ENCODE measurements at places on chromosomes 4 and X.

DNA sequence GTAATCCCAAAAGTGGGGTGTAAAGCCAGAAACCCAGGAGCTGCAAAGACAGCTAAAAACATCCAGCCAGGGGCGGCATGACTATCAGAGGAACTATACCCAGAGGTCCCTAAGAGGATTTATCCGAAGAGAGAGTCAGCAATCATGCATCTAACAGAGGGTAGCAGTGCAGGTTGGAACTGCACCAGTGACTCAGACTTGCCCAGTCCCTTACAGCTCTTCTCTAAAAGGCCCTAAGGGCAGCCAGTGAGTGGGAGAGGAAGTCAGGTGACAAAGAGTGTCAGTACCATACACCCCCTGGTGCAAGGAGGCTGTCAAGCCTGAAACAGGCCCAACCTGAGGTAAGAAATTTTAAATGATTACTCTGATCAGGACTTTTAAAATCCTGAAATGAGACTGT lies 88.1 kb downstream of the CAMK2D start:
- DNase-seq: no peak

DNA sequence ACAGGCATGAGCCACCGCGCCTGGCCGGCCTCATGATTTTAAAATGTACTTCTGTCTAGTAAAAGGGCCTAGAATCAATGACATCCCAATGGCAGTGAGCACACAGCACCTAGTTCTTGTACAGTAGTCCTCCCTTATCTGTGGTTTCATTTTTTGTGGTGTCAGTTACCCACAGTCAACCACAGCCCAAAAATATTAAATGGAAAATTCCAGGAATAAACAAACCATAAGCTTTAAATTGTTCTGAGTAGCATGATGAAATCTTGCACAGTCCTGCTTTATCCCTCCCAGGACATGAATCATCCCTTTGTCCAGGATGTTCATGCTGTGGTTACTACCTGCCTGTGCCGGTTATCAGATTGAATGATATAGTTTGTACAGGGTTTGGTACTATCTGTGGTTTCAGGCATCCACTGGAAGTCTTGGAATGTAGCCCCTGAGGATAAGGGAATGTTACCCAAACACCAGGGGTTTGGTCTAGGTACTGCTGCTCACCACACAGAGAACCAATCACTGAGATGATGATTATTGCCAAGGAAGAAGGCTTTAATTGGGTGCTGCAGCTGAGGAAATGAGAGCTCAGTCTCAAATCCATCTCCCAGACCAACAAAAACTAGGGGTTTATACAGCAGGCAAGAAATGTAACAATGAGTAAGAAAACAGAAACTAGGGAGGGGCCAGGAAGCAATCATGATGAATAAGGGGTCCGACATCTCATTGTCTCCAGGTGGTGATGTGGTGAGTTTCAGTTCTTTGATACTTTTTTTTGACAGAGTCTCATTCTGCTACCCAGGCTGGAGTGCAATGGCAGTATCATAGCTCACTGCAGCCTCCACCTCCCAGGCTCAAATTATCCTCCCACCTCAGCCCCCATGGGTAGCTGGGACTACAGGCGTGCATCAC lies 16.2 kb upstream of the FHL1 start:
- no peak for DNase-seq

GRCh38 chr4:171812665-171813525 lies at the start of gene GALNTL6:
Gene GALNTL6 (plus strand): TSS chr4:171813404.
- no peak for DNase-seq

DNA sequence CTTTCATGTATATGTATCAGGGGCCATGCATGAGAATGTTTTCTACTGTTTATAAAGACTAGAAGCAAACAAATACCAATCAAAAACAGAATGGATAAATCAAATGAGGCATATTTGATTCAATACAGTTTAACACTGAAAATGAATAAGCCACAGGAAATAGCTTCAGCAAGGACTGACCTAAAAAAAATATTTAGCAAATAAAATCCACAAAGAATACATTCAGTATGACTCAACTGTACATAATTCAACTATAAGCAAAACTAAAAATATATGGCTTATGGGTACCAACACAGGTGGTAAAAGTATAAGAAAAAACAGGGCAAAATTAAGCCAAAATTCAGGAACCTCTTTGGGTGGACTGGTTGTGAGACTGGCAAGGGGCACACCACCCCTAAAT lies 112.9 kb downstream of the KCNIP4 start:
- no peak for DNase-seq

DNA sequence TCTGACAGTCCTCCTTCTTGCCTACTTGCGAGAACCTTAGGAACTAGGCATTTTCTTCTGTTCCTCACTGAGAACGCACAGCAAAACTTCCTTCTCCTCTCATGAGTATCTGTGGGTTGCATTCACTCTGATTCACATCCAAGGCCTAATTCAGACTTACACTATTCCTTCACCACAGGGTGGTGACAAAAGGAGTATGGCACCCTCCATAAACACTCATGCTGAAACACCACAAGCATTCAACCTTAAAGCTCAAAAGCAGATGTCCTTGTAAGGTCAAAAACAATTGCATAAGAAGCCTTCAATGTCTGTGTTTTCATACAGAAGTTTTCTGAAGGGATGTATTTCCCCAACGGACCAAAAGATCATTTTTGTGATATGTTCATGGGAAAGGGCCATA lies 147.3 kb downstream of the CORIN start:
- no peak for DNase-seq

DNA sequence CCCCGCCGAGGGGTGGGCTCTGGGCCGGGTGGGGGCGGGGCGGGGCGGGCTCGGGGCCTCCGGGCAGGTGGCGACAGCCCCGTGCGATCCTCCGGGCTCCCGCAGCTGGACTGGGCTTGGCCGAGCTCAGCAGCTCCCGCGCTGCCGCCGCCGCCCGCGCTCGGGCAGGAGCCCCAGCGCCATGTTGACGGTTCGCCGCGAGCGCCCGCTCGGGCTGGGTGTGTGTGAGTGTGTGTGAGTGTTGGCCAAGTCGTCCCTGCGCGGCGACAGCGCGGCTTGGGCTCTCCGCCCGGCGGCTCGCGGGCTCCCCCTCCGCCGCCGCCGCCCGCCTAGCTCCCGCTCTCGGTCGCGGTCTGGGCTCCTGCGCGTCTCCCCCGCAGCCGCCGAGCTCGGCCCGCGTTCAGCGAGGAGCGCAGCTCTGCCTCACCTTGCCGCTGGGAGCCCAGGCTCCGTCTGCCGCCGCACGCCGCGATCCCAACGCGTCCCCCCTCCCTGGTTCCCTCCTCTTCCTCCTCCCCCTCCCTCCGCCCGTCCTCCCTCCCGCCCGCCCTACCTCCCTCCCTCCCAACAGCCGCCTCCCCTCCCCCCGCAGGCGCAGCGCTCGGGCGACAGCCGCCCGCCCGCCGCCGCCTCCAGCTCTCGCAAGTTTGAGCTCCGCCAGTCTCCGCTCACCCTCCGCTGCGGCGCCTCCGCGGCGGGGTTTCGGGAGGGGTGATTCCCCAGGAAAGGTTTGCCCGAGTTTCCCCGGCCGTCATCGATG lies at the start of gene BCOR:
BCOR (minus strand) TSS at position 455 of the 760 bp plus-strand sequence. CDS start 20,029 bp downstream, outside the sequence.
- no peak for DNase-seq

- no peak for DNase-seq
These were observed 90.1 kb upstream of the MAPK10 start for GRCh38 chr4:86449746-86450588.

DNA sequence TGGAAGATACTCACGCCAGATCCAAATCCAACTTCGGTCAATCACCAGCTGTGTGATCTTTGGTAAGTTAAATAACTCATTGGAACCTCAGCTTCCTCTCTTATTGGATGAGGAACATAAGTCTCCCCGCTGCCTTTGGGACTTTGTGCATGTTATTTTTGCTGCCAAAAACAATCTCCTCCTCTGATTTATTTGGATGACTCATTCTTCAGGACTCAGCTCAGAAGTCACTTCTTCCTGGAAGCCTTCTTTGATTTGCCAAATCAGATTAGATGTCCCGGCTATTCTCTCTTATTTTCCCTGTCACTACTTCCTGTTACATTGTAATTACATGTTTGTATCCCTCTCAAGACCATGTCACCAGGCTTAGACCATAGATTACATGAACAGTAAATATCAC lies 138.0 kb upstream of the BOD1L1 start:
- DNase-seq: no peak

- no peak for DNase-seq
These were observed 108.1 kb downstream of the TSPAN7 start for GRCh38 chrX:38669428-38669827.

DNA sequence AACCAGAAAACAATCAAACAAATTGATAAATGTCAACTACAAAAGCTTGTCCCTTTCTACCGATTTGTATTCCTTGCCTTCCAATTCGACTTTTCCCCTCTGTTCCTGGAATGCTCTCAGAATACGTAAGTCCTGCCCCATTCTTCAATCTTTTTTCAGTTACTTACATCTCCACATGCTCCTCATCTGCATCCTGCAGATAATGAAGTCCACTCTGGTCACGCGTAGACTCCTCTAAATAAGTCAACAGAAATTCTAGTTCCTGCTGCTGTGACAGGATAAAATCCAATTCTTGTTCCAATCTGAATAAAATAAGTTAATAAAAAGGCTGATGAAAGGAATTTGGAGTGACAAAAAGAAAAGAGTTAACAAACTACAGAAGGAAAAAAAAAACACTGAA lies 34.4 kb upstream of the RBM41 start:
- DNase-seq: peak; percentile 44

GRCh38 chr4:31649878-31650277 lies 929.7 kb downstream of the PCDH7 start:
- no peak for DNase-seq

GRCh38 chrX:3621414-3621813 lies 92.0 kb downstream of the PRKX start:
- DNase-seq: no peak

DNA sequence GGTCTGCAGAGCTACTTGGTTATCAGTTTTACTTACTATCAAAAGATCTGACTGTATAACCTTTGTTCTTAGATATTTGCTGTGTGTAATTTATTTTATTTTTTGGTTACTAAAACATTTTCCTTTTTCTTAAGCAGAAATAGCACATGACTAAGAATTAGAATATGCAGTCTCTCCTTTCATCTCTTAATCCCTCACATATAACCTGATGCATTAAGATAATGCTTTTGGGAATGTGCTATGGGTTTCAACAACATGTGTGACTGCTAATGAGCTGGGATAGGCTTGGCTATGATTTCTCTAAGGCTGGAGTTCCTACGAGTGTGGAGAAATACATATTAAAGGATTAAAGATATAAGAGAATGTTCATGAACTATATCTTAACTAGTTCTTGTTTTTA lies 41.5 kb downstream of the SHROOM3 start:
- DNase-seq: no peak

GRCh38 chr4:48079972-48080391 lies 54.1 kb downstream of the TXK start:
- DNase-seq: no peak

GRCh38 chrX:119121341-119121740 lies 6.3 kb downstream of the KIAA1210 start:
- DNase-seq: no peak

- no peak for DNase-seq
These were observed 59.5 kb upstream of the KDR start for GRCh38 chr4:55184600-55185523.

DNA sequence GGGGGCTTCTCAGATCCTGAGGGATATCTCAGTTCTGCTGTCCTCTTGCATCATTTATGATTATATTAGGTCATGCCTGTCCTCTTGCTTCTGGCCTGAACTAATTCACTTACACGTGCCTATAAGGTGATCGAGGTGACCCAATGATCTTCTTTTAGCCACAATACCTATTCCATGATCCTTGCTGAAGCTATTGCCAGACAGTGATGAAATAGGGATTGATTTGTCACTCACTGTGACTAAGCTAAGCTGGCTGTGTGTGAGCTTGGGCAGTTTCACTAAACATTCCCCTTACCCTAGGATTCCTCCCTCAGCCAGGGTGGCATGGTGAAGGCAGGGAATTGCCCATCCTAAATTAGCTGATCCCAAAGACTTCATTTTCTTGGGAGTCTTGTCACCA lies 19.0 kb downstream of the HADH start:
- no peak for DNase-seq

- no peak for DNase-seq
These were observed 1015.1 kb downstream of the RPA4 start for GRCh38 chrX:97898798-97899197.

DNA sequence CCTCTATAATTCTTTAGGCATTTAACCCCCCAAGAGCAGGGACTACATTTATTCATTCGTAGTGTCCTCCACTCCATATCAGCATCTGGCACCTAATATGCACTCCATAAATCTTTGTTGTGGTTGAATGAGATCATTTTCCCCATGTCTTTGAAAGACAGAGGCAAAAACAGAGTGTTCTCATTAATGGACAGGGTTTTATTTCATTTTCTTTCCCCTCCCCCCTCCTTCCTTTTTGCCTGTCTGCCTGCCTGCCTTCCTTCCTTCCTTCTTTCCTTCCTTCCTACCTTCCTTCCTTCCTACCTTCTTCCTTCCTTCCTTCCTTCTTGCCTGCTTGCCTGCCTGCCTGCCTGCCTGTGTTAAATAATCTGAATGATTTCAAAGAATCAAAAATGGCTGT lies 83.2 kb downstream of the SHROOM3 start:
- no peak for DNase-seq

DNA sequence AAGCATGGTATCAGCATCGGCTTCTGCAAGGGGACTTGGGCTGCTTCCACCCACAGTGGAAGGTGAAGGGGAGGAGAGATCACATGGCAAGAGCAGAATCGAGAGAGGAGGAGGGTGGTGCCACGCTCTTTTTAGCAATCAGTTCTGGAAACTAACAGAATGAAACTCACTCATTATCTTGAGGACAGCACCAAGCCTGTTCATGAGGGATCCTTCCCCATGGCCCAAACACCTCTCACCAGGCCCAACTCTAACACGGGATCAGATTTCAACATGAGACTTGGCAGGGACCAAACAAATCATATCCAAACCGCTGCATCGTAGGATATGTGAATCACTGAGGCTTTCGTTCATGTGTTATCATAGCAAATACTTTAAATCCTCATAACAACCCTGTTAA lies 125.5 kb downstream of the GPC3 start:
- no peak for DNase-seq

- no peak for DNase-seq
These were observed 113.0 kb upstream of the TLR3 start for GRCh38 chr4:185955826-185956543.

DNA sequence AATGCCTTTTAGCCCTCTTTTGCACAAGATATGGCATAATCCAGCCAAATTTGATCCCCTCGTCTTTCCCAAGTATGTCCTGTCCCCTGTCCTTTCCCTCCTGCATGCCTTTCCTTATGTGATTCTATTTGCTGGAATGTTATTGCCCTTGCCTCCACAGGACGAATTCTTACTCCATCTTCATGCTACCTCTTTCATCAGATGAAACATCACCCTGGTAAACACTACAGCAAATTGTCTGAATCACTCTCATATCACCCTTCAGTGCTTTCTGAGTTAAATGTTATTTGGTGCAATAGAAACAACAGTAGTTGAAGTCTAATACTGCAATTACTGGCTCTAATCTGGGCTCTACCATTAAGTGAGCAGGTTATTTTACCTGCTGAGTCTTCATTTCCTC lies 52.2 kb upstream of the FAT1 start:
- no peak for DNase-seq

DNA sequence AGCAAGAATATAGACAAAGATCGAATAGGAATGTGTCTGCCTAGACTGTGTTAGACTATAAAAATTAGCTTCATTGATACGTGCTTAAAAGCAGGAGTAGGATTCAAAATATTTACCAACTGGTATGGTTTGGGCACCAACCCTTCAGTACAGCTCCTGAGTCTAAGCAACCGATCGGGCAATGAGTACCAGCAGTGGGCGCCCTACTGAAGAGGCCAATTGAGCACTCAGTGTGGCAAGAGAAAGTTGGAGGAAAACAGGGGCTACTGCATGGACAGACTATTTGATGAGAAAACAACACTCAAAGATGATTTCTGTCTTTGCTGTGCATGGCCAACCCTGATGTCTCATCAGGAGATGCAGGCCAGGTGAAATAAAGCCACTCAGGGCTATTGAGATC lies 176.0 kb upstream of the NWD2 start:
- DNase-seq: no peak
